Activated T-cell treated with anti-CD3 and anti-CD28 coated beads, Interleukin-2, amount 50 U/mL, for 48 hours (primary cell): ENCODE measurements at places on chromosomes 6 and 20.

GRCh38 chr6:31821301-31822035 lies 6.1 kb upstream of the HSPA1B start:
- DNase-seq: peak; percentile 86

GRCh38 chr20:59571151-59571550 lies 33.2 kb upstream of the PHACTR3 start:
- no peak for DNase-seq

GRCh38 chr20:48880331-48880730 lies 41.2 kb upstream of the ARFGEF2 start:
- no peak for DNase-seq

DNA sequence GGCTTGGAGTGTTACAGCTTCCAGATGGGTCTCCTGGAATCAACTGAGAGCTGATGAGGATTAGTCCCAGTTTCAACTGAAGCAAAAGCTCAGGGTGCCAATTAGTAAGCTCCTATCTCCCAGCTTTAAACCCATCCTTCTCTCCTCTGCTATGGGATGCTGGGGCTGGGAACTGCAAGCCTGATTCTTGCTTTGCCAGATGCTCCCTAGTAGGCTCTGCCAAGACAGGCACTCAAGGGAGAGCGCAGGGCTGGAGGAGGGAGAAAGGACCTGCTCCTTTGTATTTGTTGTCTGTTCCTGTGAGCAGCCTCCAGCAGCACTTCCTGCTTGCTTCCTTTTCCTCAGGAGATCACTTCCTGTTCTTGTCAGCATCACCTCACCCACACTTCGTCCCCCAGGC lies 309.7 kb downstream of the KIF16B start:
- DNase-seq: no peak

- no peak for DNase-seq
These were observed 46.9 kb downstream of the GFRA4 start for GRCh38 chr20:3616250-3616649.

- DNase-seq: peak; percentile 43
These were observed 66.7 kb upstream of the NFATC2 start for GRCh38 chr20:51609251-51609650.

DNA sequence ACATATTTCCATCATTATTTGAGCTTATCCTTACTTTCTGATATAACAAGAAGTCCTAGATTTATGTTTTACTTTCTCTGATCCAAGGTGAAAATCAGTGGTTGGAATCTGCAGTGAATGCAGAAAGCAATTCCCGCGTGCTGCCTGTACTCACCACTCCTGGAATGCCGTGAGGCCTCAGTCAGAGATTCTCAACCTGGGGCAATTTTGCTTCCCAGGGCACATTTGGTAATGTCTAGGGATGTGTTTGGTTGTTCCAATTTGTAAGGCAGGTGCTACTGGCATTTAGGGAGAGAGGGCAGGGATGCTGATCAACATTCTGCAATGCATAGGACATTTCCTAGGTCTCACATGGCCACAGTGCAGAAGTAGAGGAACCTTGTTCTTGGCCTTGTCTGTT lies 23.9 kb downstream of the CST4 start:
- DNase-seq: no peak

DNA sequence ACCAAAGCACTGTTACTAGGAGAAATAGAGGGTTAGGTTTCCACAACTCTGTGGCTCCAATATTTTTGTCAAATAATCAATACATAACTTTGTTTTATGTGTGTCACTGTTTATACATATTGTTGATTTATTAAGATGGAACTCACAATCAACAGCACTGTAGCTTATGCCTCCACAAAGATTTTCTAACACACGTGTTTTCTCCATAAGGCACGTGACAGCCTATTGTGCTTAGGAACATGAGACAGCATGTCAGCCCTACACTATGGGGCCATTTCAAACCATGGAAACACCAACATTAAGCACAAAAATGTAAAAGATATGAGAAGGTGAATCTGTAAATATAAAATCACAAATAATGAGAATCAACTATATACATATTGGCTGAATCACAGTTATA lies 127.0 kb downstream of the PAK5 start:
- DNase-seq: no peak

GRCh38 chr6:158920311-158920905 lies 79.6 kb downstream of the RSPH3 start:
- no peak for DNase-seq

DNA sequence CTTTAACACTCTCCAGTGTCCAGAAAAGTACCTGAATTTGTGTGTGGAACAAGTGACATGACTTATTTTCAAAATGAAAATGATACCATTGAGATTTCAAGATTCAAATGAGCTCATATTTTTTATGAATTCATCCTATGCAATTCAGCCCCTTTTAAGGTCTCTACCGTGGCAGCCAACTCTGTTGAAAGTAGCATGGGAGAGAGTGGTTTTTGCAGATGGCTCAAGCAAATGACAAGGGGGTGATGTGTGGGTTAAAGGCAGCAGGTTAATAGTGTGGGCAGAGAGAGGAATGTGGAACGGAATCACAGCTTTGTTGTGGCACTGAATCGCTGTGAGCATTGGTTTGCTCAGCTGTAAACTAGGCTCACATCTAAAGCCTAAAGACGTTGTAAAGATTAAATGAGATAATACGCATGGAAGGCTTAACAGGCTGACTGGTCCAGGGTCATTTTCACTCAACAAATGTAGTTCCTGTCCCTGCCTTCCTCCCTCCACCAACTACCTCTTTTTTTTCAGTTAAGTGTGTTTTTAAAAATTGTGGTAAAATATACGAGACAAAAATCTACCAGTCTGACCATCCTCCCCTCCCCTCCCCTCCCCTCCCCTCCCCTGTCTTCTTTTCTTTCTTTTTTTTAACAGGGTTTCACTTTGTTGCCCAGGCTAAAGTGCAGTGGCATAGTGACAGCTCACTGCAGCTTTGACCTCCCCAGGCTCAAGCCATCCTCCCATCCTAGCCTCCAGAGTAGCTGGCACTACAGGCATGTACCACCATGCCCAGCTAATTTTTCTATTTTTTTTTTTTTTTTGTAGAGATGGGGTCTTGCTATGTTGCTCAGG lies 114.7 kb upstream of the ZNF217 start:
- peak; percentile 64 for DNase-seq

DNA sequence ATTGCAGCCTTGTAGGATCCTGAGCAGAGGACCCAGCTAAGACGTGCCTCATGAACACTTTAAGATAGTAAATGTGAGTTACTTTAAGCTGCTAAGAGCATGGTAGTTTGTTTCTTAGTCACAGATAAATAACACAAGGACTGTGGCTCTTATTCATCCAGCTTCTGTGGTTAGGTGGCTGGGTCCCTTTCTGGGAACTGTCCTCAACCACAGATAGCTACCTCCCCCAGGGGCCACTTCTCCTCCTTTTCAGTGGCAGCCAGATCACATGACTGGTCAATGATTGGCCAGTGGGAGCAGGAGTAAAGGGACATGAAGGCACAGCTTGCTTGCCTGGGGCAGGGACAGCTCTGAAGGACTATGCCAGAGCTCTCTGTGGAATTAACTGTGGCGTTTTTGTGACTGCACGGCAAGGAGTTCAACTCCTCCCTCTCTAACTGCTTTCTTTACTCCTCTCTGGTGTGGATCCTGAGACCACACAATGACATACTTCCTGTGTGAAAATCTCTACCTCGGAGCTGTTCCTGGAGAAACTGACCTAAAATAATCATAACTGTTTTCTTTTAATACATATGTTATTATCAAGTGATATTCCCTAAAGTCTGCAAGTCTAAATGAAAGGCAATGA lies 76.5 kb downstream of the NRN1 start:
- DNase-seq: no peak

- no peak for DNase-seq
These were observed 45.2 kb downstream of the ANKEF1 start for GRCh38 chr20:10079964-10080363.

GRCh38 chr6:109610590-109610989 lies 80.4 kb downstream of the AK9 start:
- DNase-seq: no peak

DNA sequence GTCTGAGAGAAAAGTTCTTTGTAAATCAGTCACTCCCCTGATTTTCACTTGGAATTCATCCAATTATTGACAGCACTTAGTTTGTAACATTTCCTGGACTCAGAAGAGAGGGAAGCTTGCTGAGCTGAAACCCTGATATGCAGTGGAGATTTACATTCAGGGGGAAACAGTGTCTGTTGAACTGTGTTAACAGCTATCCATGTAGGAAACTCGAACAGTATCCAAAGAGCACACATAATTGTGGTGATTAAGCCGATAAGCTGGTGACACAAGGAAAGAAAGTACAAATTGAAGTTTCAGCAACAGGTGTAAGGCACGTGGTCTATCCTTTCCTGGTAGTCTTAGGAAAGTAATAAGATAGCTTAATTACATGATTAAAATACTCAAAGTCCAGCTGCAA lies 78.1 kb upstream of the FLRT3 start:
- no peak for DNase-seq

DNA sequence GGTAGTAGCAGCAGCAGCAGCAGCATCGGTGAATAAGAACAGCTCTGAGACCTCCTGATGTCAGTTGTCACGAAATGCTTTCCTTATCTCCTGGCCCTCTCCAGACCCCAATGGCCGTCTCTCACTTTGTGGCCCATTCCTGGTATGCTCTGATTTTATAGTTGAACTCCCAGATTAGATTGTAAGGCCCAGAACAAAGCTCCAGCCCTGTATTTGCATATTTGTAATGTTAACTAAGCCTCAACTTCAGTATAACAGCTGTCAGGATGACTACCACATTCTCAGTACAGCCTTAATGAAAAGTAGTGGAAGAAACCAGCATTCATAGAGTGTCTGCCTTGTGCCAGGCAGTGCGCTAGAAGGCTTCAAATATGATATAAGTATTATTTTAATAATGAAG lies 180.9 kb downstream of the SASH1 start:
- DNase-seq: no peak

DNA sequence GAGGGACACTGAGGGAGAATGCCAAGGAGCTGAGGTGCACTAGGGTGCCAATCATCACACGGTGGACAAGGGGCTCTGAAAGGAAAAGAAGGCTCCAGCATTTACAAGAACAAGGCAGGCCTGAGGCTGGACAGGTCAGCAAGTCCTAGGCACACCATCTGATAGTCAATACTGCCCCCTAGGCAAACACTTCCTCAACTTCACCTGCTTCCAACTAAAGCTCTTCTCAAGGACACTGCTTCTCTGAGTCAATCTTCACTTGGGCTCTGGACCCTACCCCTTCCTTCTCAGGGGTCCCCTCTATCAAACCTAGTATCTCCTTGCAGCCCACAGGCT lies 37.7 kb upstream of the SLC4A11 start:
- no peak for DNase-seq

DNA sequence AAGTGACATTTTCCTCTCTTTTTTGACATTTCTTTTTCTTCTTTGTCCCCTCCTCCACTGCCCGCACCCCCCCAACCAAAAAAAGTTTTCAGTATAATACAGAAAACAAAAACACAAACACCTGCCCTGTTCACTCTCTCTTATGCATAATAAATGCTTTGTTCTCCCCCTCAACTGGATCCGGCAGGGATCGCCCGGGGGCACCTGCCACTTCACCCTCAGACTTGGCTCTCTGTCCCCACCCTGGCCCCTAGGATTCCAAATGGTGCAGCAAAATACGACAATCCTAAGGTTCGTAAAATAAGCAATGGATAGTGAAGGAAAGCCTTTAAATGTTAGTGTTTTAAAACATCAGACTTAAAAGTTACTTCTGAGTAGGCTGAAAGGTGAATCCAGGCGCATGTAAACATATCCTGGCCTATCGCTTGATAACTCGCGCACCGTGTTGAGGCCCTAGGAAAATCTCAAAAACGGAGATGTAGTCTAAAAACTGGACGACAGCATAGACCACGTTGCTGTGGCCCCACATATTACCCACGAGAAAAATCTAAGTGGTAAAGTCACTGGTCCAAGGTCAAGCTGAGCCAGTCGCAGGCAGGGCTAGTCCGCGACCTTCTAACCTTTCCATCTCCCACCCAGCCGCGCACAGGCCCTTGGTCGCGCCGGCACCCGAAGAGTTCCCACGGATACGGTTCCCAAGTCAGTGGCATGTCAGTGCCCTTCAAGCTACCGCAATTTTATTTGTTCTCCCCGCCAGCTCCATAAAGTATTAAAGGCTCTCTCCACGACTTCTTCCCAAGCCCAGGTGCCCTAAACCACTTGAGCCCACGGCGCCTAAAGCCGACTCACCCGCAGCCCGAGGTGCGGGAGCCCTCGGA lies 130.8 kb downstream of the OGFRL1 start:
- DNase-seq: no peak

DNA sequence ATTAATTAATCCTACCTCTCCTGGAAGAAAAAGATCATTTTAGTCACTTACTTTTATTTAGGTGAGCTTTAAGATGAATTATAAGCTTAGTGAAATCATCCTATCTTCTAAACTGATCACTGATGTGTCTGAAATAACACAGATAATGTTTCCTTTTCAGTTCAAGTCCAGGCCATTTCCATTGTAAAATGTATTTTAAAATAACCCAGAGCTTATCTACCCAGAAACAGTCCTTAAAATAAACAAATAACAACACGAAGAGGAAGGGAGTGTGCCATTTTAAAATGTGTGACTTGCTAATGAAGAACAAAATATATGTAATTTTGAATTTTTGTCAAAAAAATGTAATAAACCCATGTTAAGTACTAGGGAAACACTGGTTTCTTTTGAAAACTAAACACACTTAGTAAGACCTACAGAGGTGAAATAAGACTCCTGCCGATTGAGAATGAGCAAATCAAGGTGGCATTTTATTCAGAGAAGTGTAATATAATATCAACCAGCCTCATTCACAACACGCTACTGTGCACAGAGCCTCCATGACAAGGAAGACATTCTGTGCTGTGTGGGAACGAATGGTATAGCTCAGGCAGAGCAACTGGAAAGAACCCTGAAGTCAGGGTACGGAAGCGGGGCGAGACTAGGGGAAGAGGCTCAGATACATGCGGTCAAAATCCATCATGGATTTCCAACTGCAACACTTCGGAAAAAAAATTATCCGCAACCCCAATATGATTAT lies 7.7 kb downstream of the LRP11 start:
- DNase-seq: no peak

DNA sequence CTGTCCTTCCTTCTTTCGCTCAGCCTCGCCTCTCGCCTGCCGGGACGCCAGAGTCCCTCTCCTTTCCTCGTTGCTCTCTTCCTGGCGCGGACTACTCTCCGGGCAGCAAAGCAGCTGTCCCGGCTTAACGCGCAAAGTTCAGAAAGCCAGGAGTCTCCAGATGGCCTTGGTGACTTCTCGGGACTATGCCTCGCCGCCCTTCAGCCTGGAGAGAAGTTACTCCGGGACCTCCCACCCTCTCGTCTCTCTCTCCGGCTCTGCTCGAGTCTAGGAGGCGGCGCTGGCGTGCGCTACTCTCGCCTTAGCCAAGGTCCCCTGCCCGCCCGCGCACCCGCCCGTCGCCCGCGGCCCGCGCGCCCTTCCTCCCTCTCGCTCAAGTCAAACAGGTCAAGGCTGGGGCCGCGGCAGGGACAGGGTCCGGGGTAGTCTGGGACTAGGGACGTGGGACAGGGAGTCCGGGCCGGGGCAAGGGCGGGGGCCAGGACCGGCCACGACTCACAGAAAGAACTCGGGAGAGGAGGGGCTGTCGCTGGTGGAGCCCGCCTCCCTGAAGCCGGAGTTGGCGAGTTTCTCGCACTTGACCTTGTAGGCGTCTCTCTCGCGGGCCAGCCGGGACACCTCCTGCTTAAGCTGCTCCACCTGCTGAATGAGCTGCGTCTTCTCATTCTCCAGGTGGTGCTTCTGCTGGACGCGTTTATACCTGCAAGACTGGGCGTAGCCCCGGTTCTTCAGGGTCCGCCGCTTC lies 1.5 kb downstream of the MAFB start:
- peak; percentile 30 for DNase-seq

- DNase-seq: no peak
These were observed 52.9 kb downstream of the ATP9A start for GRCh38 chr20:51715163-51715855.
